ENCODE measurements at places on chromosomes 1 and 21.

GRCh38 chr1:173475564-173476196 is 1.5 kb upstream of the PRDX6 start:
- DNase-seq = no peak

DNA sequence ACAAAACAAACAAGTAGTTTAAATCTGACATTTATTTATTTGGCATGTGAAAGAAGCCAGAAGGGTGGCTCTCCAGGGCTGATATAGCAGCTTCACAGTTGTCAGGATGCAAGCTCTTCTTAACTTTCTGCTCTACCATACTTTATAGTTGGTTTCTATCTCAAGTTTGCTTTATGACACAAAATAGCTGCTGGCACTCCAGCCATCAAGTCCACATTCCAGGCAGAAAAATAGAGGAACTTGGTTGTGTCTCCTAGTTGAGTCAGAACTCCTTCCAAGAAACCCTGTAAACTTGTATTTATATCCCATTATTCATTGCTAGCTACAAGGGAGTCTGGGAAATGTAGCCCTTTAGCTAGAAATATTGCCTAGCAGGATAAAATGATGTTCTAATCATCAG is 24.0 kb upstream of the STUM start:
- no peak for DNase-seq

- DNase-seq = no peak
Observed at GRCh38 chr1:39214998-39215873, 10.7 kb downstream of the MACF1 start.

DNA sequence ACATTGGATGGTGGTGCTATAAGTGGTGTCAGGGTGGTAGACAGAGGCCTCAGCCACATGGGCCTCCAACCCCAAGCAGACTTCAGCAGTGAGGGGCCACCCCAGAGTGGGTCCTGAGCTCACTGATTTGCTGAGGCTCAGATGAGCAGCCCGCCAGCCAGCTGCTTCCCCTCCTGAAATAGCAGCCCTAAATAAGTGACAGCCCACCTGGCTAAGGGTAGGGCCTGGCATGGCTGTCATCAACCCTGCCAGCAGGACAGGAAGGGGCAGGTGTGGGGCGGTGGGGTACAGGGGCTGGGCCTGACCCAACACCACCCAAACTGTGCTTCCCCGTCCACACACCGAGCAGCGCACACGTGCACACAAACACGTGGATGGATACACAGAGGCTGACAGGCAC is 79.3 kb downstream of the GRIK3 start:
- DNase-seq = no peak

DNA sequence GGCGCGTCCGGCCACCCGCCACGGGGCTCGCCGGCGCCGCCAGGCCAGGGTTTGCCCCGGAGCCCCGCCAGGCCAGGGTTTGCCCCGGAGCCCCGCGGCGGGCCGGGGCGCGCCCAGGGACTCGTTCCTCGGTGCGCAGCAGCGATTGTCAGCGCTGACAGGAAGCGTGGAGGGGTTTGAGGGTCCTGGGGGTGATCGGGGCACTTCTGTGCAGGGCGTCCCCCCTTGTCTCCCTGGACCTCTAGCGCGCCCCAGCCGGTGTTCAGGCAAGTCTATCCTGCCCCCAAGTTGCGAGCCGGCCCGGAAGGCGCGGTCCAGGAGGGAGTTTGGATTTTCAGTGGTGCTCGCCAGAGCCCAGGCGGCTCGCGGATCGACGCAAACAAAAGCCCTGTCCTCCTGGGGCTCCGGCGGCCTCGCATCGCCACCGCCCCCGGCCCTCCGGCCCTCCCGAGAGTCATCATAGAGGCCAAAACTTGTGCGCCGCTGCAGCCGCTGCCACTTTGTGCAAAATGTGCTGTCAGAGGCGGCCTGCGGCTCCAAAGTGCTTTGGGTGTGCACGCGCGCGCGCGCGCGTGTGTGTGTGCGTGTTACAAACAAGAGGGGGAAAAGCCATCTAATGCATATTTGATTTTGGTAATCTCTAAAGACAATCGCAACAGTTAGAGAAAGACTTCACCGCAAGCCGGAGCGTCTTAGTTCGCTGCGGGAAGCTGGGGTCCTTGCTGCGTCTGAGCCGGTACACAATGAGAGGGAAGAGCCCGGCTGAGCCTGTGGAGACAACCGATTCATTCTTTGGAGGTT is 1.0 kb downstream of the ROR1 start:
- DNase-seq = peak; percentile 18

DNA sequence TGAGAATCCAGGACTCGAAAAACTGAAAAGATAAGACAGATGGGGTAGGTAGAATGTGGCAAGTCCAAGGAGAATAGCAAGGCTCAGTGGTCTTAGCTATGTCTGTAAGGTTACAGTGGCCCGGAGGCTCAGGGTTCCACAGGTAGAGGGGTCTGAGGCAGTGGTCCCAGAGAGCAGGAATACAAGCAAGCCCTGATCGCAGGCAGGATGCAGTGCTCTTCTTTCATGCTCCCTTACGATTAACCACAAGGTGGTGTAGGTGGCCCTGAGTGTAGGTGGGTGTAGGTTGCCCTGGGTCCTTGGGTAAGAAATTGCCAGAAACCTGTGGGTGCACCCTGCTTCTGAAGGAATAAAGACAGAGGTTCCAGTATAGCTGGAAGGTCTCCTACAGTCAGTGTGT is 99.1 kb upstream of the RAB3GAP2 start:
- DNase-seq = no peak

GRCh38 chr1:14654554-14654953 is 56.1 kb downstream of the KAZN start:
- no peak for DNase-seq

GRCh38 chr1:224203243-224204016 is 20.4 kb downstream of the DEGS1 start:
- peak; percentile 20 for DNase-seq

GRCh38 chr1:230226007-230226800 is 159.2 kb downstream of the GALNT2 start:
- DNase-seq = no peak

DNA sequence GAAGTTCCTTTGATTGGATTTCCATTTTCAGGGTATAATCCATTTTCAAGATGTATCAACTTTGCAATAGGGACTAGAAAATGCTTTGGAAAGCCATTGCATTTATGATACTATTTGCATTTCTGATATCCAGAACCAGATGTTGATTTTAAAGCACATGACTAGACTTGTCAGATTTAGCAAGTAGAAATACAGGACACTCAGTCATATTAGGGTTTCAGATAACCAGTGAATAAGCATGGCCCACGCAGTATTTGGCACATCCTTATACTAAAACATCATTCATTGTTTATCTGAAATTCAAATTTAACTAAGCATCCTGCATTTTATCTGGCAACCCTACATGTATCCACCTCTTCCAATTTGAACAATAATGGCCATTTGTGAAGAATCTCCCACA is 113.3 kb upstream of the DPT start:
- no peak for DNase-seq

GRCh38 chr1:179030130-179030529 is 4.4 kb downstream of the FAM20B start:
- no peak for DNase-seq

GRCh38 chr1:47984175-47984789 is 12.9 kb downstream of the TRABD2B start:
- no peak for DNase-seq

DNA sequence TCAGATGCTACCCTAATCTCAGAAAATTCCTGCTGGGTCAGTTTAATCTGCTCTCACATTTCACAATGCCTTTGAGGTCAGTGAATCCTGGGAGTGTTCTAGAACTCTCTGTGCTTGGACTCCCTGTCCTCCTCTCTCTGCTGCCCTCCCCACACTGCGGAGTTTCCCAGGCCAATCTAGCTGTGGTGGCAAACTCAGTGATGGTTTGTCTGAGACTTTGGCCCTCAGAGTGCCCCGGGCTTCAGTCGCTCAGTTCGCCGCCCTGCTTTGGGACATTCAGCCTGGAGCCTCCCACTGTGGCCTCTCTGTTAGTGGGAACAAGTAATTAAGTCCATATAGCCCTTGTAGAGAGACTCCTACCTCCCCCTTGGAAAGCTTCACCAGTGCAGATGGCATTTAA is 7.1 kb downstream of the C1orf226 start:
- no peak for DNase-seq

DNA sequence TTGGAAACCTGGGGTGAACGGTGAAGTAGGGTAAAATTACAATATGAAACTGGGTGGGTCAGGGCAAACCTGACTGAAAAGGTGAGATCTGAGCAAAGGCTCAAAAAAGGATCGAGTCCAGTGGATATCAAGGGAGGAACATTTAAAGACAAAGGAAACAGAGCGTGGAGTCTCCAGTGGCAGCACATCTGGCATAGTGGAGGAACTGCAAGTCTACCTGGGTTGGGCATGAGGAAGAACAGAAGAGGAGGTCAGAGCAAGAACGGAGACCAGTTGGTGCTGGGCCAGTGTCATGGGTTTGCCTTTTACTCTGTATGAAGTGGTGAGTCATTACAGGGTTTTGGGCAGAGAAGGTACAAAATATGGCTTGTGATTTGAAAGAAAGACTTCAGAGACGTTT is 163.7 kb downstream of the NTPCR start:
- no peak for DNase-seq

DNA sequence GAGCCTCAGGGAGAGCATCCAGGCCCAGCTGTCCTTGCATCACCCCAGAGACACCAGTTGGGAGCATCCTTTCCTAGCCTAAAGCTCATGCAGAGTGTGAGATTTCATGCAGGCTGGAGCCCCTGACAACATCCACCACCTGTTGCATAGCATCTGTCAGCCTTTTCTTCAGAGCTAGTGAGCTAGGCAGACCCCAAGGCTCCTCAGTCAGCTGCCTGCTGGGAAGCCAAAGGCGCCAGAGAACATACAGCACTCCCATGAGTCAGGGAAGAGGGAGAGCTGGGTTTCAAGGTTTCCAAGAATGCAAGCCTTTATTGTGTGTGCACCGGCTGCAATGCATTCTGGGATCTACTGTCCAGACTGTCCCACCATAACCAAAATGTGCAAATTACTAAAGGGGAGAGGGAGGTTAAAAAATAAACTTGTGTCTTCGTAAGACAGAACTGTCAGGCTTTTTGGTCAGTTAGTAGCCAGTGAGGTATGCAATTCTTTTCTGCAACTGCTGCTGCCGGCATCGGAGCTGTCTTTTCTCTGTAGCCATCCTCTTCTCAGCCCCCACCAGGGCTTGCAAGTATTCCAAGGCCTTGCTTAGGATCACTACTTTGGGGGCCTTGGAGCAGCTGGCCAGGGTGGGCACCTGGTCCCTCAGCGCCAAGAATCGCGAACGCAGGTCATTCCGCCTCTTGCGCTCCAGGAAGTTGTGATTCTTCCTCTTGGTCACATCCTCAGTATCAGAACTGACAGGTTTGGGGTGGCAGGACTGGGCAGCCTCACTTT is 4.6 kb downstream of the MYCL start:
- DNase-seq = no peak

GRCh38 chr1:53077599-53077965 is 15.6 kb downstream of the PODN start:
- no peak for DNase-seq

DNA sequence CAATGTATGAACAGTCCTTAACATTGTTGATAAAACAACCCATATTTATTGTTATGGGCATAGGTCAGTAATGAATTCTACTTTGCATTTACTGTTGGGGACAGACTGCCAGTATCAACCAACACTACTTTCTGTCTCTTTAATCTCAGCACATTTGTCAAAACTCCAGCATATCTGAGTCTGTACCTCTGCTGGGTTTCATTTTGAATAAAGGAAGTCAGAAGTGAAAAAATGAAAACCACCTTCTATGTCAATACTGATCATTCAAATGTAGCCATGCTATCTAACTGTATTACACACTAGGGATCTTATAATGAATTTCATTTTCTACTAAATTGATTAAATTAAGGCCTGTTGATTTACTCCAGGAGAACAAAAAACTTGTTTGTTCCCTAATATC is 24.2 kb upstream of the CXADR start:
- no peak for DNase-seq

GRCh38 chr1:110956586-110956985 is 7.1 kb downstream of the LRIF1 start:
- DNase-seq = no peak

- DNase-seq = no peak
Observed at GRCh38 chr21:17903029-17903806, 84.1 kb upstream of the C21orf91 start.

GRCh38 chr1:28510273-28510969 is 4.6 kb downstream of the RCC1 start:
- DNase-seq = no peak

GRCh38 chr1:207453710-207454045 is 450 bp upstream of the CR2 start:
- DNase-seq = no peak

- DNase-seq = no peak
Observed at GRCh38 chr1:218664385-218665170, 319.4 kb downstream of the TGFB2 start.

DNA sequence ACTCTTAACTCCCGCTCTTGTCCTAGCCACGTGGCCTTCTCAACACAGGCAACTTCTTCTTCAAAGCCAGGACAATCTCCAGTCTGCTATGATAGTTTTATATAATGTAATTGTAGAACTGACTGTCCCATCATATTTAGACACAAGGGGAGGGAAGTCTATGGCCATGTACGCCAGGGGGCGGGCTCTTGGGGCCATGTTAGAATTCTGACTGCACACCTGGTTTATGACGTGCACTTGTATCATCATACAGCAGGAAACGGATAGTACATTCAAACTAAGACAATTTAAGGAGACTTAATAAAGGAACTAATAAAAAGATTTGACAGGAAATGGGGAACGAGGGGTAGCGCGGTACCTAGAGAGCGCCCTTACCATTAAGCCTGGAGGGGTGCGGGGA is 21.5 kb downstream of the DMRTB1 start:
- DNase-seq = no peak
